ENCODE measurements at places on chromosomes 7 and 10.

DNA sequence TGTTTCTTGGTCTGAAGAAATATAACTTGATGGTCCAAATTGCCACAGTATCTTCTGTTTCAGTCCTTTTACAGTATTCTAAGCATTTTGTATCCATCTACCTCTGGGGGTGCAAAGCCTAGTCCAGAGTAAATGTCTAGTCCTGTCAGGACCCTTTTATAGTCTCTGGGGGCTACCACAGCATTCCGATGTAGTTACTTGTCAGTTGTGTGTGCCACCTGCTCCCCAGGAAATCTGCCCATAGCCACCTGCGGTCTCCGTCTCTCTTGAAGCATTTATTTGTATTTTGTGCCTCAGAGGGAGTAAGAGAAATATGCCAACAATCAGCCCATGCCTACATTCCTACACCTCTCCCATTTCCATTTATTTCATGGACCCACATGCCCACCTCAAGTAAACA, 12.8 kb downstream of the AGBL3 start:
- DNase-seq = no peak

- no peak for DNase-seq
Observed at GRCh38 chr10:59633063-59633462, 76.6 kb downstream of the SLC16A9 start.

DNA sequence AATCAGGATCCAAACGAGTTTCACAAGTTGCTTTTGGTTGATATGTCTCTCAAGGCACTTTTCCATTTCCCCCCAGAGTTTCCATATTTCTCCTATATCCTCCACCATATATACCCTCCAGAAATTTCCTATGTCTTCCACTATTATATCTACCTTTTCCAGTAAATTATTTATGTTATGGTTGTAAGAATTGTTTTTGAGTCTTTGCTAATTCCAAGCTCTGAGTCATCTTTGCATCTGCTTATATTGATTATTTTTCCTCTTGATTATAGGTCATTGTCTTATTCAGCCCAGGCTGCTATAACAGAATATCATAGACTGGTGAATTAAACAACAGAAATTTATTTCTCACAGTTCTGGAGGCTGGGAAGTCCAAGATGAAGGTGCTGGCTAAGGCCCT, 12.7 kb downstream of the TACC2 start:
- no peak for DNase-seq

DNA sequence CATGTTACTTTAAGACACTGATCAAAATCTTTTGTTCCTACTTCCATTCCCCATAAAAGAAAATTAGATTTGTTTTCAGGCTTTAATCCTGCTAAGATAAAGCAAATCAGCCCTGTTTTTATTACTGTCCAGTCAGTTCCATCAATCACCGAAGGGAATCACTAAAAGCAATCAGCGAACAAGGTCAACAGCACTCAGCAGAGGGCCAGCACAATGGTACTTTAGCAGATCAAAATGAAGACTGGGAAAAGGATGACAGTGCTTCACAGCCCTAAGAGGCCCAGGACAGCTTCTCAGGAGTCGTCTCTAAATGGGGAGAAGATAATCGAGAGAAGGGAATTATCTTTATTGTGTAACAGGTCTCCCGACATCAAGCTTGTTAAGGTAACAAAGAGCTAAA, 32.7 kb downstream of the SEM1 start:
- DNase-seq = no peak

- DNase-seq = no peak
Observed at GRCh38 chr7:114932991-114933390, 11.1 kb downstream of the MDFIC start.

- no peak for DNase-seq
Observed at GRCh38 chr10:79356104-79356503, 8.8 kb downstream of the PPIF start.

DNA sequence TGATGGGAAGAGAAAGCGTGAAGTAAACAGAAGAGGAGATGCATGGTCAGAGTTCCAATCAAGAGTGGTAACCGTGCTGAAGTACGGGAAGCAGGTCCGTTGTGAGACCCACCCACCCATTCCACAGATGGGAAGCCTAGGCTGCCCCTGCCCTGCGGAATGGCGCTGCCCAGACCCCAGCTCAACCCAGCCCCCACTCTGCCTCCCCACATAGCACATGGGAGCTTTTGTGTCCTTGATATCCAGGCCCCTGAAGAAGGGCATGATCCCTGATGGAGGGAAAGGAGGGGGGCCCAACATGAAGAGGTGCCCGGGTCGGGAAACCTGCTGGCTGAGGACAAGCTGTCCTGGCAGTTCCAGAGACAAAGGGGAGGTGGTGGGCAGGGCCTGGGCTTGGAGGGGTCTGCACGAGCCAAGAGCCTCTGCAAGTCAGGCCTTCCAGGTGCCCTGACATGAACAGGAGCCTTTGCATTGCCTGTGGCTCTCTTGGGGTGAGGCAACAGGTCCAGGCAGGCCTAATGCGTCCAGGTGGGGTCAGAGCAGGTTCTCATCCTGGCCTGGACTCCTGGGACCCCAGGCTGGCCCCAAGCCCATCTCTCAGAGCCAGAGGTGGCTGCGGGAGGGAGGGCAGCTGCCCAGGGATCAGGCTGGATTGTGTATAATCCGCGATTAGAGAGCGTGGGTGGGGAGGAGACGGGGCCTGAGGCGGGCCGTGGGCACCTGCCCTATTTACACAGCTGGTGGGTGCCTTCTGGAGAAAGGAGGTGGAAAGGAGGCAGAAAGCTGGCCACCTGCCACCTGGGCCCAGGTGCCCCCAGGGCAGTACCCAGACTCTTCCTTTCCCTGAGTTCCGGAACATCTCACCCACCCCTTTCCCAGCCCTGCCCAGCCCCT, 23.5 kb downstream of the YKT6 start:
- peak; percentile 7 for DNase-seq

- no peak for DNase-seq
Observed at GRCh38 chr7:151672716-151673115, 153.0 kb upstream of the RHEB start.

DNA sequence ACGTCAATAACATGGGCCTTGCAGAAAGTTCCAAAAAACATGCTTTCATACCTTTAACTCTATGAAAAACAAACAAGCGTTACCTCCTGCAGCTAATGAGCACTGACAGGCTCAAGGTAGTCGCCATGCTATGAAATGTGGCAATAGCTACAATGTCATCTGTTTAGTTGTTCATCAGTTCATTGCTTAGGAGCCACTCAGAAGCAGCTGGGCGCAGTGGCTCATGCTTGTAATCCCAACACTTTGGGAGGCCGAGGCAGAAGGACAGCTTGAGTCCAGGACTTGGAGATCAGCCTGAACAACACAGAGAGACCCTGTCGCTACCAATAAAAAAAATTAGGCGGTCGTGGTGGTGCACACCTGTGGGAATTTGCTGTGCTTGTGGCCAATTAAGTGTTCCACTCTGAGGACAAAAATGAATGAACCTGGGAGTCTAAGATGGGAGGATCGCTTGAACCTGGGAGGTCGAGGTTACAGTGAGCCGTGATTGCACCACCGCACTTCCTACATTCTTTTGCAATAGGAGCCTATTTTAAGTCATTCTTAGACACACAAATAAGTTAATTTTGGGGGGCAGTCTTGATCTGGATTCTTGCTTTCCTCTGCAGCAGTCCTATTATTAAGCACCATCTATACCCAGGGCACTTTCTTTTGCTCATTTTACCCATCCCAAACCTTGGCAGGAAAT, 276.2 kb upstream of the KLF14 start:
- DNase-seq = peak; percentile 31

- peak; percentile 17 for DNase-seq
Observed at GRCh38 chr7:74153736-74154135, 20.4 kb upstream of the EIF4H start.

DNA sequence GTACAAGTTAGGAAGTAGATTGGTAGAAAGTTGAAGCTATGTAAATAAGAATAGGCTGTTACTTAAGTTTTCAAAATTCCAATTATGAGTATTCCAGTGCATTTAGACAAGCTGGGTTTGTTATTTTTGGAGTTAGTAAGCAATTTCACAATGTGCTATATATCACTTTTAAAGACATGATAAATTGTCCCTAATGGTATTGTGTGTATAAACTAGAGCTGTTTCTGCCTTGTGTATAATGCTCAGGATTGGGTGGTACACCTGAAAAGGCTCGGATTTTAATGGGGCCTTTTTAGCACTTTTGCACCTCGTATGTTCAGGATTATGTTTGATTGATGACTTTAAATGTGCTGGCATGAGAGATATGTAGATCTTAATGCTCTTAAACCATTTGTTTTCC, 175.8 kb downstream of the VTI1A start:
- no peak for DNase-seq

DNA sequence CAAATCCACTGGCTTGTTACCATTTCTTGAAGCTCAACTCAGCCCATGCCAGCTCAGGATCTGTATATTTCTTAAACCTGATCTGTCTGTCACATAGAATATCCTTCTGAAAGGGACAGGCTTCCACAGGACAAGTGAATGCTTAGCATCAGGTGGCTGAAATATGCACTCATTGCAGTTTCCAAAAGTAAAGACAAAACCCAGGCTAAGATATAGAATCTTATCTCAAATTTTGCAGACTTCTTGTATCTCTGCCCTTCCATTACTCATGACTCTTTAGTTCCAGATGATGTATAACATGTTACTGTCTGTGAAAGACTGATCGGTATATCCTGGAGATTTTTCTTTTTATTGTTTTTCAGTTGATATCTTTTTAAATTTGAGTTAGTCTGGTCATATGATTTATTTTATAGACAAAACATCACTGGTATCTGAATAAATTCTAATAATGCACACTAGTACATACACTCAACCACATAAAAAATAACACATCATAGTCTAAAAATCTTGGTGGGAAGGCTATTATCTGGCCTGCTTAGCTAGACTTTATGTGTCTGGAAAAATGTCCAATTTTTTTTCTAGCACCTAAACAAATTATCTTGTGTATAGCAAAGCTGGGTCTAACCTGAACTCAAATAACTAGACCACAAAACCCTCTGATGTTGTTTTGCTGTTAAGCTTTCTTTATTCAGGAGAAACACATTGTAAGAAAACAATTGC, 182.6 kb downstream of the ADAM12 start:
- DNase-seq = no peak

GRCh38 chr10:128803790-128804189, 663.3 kb upstream of the MGMT start:
- no peak for DNase-seq

DNA sequence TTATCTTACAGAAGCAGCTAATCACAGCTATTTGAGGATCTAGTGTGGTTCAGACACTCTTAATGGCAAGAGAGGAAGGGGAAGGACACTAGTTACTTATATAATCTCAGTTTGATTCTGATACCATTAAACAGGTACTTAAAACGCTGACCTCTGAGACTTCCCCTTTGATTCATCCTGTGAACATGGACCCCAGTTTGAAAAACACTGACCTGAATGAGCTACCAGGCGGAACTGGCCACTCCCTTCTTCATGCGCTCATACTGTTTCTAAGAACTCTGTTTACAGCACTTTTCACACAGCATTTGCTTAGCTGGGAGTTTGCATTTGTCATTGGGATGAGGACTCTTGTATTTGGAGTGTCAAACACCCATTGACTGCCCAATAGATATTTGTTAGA, 45.7 kb downstream of the BEND7 start:
- DNase-seq = no peak

GRCh38 chr10:84238909-84239308, 2.4 kb downstream of the LRIT1 start:
- DNase-seq = no peak

DNA sequence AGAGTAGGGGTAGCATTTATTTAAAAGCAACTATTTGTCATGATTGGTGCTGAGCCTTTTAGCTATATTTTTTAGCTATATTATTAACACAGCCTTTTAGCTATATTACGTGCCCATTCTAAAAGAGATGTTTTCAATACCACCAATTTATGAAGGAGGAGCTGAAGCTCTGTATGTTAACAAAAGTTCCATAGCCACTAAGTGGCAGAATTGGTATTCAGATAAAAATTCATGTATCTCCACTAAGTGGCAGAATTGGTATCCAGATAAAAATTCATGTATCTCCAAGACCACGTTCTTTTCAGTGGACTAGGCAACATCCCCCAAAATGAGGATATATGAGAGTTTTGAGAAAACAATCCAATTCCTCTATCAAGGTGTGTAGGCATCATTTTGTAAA, 268.6 kb downstream of the HGF start:
- DNase-seq = no peak

- no peak for DNase-seq
Observed at GRCh38 chr10:36676321-36676720, 449.1 kb upstream of the ANKRD30A start.

- DNase-seq = no peak
Observed at GRCh38 chr7:114819616-114820362, 102.1 kb upstream of the MDFIC start.

- DNase-seq = peak; percentile 74
Observed at GRCh38 chr10:73655990-73656298, at the start of gene SYNPO2L. TSS of gene SYNPO2L (minus strand) at chr10:73656029. CDS start at chr10:73655922, 107 bp downstream.

DNA sequence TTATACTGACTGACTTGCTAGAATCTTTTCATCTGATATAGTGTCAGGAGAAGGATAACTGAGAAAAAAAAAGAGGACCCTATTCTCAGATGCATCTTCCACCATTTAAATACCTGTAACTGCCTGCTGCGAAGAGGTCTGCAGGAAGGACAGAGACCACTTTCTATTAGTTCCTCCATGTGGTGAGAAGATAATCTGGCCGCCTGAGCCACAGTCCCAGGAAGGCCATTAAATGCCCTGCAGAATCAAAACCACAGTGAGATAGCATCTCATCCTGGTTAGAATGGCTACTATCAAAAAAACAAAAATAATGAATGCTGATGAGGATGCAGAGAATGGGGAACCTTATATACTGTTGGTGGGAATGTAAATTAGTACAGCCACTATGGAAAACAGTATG, 19.9 kb upstream of the IFIT1B start:
- no peak for DNase-seq

GRCh38 chr7:22633954-22634474, 93.0 kb upstream of the IL6 start:
- DNase-seq = no peak

- no peak for DNase-seq
Observed at GRCh38 chr7:2452074-2452507, 24.1 kb downstream of the GRIFIN start.

DNA sequence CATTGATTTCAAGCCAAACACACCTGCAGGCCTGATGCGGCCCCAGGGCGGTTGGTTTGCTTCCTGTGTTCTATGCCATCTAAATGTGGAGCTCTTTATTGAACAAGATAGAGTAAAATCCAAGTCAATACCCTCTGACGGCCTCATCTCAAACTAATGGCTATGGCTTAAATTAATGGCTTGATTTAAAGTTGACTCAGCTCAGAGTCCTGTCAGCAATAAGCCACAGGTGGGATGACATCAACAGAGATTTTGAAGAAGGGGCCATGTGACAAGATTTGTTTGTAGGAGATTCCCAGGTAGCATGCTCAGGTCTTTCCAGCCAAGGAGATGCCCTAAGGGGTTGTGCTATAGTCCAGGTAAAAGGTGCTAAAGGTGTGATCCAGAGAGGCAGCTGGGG, 66.7 kb upstream of the ZNF32 start:
- DNase-seq = no peak

GRCh38 chr7:30281263-30281662, 3.1 kb upstream of the ZNRF2 start:
- no peak for DNase-seq

GRCh38 chr7:26514633-26515032, 223.0 kb downstream of the SNX10 start:
- no peak for DNase-seq
